ENCODE measurements at places on chromosomes 6 and 20.
A peak's percentile ranks its signal among the peaks of the same experiment; 100 is the strongest.

DNA sequence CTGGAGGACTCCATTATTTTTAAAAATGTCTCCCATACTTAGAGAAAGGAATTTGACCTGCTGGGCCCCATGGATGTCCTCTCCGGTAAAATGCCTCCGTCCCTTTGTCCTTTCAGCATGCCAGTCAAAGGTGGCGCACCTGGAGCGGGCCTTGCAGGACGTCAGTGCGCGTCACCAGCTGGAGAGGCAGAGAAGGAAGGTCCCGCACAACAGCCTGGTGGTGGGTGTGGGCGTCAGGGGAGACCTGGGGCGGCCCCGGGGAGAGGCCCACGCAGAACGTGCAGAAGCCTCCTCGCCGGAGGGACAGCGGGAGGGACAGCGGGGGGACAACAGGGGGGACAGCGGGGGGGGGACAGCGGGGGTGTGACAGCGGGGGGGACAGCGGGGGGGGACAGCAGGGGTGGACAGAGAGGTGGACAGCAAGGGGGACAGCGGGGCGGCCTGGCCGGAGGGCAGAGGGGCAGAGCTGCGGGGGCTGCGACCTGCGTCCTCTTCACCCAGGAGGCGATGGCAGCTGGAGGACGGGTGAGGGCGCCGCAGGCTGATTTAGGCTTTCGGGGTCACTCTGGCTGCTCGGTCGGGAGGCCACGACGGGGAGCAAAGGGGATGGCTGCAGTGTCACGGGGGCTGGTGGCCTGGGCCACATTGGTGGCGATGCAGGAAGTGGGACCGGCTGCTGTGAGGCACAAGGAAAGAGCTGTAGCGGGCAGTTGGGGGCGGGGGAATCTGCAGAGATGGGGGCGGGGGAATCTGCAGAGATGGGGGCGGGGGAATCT is 859 bp upstream of the KIF25 start:
- DNase-seq = no peak

DNA sequence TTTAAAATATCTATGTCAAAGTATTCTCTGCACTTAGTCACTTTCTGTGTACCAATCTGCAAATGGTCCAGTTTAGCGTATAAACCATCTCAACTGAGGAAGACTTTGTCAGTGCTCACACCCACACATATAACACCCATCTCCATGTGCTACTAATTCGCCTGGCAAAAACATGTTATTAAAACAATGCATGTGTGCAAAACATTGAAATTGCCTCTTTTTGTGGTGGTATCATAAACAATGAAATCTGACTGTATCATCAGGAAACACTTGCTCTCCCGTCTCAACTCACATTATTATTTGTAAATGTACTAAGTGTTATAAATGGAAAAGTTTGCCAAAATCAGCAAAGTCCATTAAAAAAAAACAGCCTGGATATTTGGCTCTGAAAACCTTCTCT is 105.9 kb upstream of the FOXC1 start:
- no peak for DNase-seq

DNA sequence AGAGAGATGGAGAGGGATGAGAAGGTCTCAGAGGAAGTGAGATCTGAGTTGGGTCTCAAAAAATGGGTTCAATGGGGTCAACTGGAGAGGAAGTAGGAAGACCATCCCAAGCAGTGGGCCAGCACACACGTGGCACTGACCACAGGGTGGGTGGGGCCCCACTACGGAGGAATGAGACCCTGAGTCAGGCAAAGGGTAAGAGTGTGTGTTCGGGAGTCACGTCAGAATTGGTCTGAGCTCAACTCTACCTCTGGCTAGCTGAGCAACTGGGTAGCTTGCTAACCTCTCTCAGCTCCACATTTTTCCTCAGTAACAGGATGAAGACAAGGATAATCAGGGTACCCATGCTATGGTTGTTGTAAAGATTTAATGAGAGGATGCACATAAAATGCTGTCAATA is 79.0 kb downstream of the TRERF1 start:
- no peak for DNase-seq

DNA sequence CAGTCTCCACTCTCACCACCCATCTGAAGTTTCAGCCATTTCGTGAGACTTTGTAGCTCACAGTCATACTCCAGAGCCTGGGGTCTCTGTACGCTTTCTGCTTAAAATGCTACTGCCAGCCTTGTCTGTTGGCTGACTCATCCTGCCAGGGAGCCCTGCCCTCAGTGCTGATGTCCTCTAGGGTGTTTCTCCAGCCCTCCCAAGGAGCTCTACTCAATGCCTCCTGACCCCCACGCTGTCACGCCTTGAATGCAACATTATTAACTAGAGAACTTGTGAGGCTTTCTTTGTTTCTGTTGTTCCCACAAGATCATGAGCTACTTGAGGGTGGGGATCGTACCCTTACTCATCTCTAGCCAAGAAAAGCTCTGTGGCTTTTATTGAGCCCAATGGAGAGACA is 20.1 kb downstream of the KIF16B start:
- no peak for DNase-seq

DNA sequence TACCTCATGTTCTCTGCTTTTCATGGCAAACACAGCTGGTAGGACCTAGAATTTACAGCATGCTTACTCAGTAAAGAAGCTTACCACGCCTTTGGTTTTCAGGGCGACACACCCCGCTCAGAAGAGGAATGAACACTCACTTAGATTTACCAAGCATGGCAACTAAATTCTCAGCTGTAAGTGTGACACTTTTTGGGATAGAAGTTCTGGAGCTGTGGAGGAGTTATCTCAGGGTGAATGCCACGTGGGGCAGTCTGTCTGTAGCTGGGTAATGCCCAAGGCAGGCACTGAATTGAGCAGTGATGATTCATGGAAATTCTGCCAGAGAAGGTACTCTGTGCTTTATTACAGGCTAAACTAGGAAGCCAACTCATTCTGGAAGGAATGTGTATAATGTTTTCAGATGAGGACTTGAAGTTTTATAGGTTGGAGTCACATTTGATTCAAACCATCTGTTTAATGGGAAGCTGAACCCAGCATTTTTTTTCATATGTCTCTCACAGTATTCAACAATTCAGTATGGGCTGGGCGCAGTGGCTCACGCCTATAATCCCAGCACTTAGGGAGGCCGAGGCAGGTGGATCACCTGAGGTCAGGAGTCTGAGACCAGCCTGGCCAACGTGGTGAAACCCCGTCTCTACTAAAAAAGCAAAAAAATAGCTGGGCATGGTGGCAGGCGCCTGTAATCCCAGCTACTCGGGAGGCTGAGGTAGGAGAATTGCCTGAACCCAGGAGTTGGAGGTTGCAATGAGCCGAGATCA is 3.5 kb upstream of the PRIM2 start:
- no peak for DNase-seq

DNA sequence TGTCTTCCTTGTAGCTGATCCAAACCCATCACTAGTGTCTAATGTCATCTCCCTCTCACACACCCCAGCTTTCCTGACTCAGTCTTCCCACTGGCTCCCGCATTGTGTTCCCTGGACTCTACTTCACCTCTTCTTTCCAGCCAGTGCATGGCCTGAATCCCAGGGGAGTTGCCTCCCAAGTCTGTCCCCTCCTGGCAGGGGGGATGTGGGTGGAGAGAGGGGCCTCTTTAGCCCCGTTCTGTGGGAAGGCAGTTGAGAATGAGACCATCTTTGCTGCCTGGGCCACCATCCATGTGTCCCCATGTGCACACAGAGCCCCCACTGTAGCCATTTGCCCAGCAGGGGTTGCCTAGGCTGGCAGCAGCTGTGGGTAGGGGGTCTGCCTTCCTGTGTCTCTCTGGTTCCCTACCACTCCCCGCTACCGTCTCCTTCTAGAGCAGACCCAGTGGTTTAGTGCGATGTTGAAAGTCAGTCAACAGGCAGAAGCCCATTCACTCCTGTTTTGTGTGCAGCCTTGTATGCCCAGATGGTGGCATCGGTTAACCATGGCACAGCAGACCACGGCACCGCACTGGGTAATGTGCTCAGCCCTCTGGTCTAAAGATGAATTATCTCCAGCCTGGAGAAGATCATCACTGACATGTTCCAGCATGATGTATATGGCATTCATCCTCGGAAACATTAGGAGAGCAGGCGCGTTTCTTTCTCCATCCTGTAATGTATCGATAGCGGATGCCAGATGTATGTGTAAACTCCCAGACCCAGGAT is 178.8 kb upstream of the SNX9 start:
- DNase-seq = peak; percentile 24

- no peak for DNase-seq
Observed at GRCh38 chr20:61254881-61255626, 3.0 kb downstream of the CDH4 start.

DNA sequence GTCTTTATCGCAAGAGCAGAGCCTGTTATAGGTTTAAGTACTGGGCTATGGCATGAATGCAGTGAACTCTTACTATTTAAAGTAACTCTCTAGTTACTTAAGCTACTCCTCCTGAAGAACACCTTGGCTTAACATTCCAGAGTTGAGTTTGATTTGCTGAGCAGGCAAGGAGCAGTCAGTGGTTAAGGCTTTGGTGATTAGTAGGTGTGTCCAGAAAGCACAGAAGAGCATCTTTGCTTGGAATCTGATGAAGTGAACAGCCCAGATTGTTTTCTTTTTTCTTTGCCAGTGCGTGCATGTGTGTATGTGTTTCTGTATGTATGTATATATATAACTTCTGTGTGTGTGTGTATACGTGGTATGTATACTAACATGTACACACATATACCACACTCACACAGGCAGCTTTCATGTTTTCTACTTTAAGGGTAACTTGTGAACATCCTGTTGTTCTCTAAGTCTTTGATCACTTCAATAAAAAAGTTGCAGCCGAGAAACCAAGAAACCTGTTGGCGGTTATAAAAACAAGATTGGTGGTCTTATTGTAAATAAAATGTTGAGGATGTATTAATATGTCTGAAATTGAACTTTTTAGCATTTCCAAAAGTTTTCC is 56.2 kb upstream of the TULP4 start:
- DNase-seq = no peak
